Stimulated activated CD4-positive, alpha-beta T cell treated with anti-CD3 and anti-CD28 coated beads, Interleukin-4, amount 100 ng/mL, for 4 hours (primary cell): ENCODE measurements at places on chromosomes 7 and 10.

GRCh38 chr7:29326864-29327263, 132.3 kb downstream of the CHN2 start:
- no peak for DNase-seq

DNA sequence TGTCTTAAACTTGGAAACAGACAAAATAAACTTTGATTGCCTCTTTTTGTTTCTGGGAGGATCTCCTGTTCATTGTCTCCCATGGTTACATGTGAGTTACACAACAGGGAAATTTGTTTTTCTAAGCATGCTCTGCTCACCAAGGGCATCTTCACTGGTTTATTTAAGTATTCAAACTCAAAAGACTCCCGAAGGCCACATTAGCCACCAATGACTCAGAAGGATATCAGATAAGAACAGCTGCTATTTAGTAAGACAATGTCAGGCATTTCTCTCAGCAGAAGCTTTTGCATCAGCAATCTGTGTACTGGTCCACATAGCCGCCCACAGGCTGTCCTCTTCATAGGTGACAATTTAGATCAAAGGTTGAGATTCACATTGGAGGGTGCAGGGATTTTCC, 19.3 kb downstream of the OR6B1 start:
- DNase-seq = no peak

GRCh38 chr7:26616235-26616634, 248.2 kb downstream of the SKAP2 start:
- no peak for DNase-seq

GRCh38 chr7:20470726-20471125, 140.0 kb downstream of the ITGB8 start:
- DNase-seq = no peak

- no peak for DNase-seq
Measured at GRCh38 chr7:125445836-125446235, 516.2 kb upstream of the POT1 start.

DNA sequence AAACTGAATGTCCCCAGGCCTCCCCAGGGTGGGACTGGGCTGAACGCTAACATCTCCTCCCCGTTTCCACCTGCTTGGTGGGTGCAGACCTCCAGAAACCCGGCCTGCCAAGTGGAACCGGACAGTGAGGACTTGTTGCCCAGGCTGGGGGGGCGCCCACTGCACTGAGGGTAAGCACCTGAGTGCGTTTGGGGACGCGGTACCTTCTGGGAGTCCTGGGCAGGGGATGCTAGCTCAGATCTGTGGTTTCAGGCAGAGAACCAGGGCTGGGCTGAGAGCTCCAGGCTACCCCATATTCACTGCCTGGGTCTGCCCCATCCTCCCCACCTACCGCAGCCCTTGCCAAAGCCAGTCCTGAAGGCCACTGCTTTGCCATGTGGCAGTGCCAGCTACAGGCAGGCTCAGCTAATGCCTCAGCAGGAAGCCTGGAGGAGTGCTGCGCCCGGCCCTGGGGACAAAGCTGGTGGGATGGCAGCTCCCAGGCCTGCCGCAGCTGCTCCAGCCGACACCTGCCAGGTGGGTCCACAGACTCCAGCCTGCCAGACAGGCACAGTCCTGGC, 3.5 kb upstream of the ZNF467 start:
- DNase-seq = no peak

- no peak for DNase-seq
Measured at GRCh38 chr7:102469972-102470825, 5.4 kb downstream of the LRWD1 start.

DNA sequence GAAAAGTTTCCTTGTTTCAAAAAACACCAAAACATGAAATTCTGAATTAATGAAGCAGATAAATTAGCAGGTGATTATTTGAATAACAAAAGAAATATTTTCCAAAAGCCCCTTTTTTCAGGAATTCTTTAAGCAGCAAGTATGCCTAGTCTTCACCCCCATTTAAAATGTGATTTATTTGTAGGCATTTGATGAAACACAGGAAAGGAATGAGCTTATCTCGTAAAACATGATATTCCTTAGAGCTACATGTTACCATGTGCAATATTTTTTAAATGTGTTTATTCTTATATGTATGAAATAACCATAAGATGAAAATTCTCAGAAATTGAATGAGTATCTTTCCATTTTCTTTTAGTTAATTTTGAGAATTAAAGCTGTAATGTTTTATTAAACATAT, 106.1 kb downstream of the CHN2 start:
- no peak for DNase-seq

DNA sequence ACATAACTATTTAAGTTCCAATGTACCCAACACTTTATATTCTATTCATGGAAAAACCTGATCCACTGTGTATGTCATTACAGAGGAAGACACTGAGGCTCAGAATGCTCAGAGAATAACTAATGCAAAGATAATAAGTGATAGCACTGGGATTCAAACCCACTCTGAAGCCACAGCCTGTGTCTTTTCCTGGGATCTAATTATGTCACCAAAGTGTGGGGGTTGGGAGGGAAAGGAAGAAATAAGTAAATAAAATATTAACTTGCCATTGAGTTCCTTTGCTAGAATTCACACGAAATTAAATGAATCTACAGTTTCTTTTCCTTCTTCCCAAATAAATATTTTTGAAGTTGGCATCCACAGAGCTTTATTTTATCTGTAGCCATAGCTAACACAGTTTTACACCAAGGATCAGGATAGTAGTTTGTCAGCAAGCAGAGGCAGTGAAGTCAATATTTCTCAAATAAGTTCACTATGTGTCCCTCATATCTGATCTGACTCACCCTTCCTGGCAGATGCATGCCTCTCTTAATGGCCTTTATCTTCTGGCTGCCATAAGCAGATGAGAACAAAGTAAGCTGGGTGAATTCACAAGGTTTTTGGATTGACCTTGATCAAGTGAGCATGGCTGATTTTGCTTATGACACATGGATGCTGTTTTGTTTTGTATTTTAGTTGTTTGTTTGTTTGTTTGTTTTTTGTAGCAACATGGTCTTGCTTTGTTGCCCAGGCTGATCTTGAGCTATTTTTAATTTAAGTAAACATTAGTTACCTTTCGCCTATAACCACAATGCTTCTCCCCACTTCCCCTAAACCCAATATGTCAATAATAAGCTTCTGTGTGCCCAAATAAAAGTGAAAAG, 6.3 kb downstream of the RAPGEF5 start:
- DNase-seq = no peak

DNA sequence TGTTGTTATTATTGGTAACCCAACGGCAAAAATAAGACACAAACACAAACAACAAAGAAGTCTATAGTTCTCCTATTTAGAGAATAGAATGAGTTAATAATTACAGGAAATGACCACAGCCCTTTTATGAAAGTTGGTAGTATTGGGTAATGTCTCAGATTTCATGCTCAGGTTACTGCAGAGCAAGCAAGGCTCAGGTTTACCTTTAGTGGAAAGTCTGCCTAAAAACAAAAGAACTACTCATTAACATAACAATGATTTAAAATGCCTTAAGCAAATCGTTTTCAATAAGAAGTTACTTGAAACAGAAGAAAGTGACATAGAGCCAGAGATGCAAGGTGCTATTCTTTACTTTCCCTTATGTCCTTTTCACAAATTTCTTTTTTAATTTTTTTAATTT, 441.2 kb downstream of the PLXDC2 start:
- DNase-seq = no peak

DNA sequence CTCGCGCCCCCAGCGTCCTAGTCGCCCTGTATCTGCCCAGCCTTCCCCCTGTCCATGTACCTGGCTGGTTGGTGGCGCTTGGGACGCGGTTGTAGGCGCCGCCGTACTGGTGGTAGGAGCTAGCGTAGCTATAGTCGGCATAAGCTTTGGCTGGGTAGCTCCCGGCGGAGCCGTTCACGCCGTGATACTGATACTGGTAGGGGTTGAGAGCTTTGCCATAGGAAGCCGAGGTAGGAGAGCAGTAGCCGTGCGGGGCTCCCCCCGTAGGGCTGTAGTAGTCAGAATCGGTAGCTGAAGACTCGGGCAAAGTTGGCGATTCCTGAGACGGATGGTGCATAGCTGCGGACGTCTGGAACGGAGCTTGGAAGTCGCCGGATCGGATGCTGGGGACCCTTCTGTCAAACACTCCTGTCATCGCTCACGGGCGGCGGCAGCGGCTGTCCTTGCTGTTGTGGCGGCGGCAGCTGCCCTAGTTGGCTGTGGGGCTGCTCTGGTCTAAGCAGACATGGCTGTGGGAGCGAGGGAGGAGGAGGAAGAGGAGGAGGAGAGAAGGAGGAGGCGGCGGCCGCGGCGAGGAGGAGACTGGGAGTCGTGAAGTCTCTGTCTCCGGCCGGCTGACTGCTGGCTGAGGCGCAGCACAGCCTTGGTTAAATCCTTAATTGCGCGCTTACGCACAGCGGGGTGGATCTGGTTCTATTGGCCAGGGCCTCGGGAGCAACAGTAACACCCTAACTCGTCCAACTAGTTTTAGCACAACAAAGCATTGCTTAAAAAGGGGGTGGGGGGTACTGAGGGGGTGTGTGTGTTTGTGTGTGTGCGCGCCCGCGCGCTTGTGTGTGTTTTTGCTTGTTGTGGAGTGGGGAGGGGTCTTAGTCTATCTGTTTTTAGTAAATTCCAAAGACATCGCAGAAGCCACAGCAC, at the start of gene DLX5:
DLX5 (minus strand) TSS at position 623 of the 921 bp plus-strand sequence; CDS start at position 415, 208 bp downstream.
- no peak for DNase-seq

DNA sequence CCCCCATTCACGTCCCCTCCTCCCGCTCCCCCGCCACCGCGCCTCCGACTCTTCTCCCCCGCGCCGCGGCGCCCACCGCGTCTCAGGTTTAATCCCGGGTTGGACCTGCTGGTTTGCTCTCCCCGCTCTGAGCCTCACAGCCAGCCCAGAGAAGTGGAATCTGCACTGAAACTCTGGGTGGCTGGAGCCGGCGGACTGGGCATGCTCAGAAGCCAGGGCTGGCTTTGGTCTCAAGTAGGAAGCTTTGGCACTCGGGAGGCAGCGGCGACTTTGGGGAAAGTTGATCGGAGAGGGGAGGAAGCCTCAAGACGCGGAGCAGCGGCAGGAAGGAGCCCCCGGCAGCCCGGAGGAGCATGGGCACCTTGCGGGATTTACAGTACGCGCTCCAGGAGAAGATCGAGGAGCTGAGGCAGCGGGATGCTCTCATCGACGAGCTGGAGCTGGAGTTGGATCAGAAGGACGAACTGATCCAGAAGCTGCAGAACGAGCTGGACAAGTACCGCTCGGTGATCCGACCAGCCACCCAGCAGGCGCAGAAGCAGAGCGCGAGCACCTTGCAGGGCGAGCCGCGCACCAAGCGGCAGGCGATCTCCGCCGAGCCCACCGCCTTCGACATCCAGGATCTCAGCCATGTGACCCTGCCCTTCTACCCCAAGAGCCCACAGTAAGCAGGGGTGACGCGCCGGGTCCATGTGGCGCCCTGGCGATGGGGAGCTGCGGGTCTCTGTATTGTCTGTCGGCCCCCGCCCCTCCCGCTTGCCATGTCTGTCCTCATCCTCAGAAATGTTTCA, at the start of gene PRKG1:
PRKG1 (plus strand) TSS at position 250 of the 791 bp plus-strand sequence.
- DNase-seq = no peak
